NCI-H1048 (cell line): ENCODE measurements at places on chromosomes 1 and 21.

- DNase-seq, result no peak
These were observed 27.9 kb downstream of the DIP2A start for GRCh38 chr21:46486481-46487126.

DNA sequence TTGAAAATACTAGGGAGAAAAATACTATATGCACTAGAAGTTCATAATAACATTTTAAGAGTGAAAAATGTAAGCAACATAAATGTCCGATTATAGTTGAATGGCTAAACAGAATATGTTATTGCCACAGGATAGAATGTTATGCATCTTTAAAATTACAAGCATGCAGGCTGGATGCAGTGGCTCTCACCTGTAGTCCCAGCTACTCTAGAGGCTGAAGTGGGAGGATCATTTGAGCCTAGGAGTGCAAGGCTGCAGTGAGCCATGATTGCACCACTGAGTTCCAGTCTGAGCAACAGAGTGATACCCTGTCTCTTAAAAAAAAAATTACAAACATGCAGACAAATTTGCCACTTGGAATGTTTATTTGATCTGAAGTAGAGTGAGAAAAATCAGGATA, 3.0 kb upstream of the BATF3 start:
- DNase-seq, result no peak

- DNase-seq, result no peak
These were observed 543 bp upstream of the EPHB2 start for GRCh38 chr1:22709891-22710700.

GRCh38 chr1:54328066-54328636, 78.0 kb downstream of the SSBP3 start:
- no peak for DNase-seq

DNA sequence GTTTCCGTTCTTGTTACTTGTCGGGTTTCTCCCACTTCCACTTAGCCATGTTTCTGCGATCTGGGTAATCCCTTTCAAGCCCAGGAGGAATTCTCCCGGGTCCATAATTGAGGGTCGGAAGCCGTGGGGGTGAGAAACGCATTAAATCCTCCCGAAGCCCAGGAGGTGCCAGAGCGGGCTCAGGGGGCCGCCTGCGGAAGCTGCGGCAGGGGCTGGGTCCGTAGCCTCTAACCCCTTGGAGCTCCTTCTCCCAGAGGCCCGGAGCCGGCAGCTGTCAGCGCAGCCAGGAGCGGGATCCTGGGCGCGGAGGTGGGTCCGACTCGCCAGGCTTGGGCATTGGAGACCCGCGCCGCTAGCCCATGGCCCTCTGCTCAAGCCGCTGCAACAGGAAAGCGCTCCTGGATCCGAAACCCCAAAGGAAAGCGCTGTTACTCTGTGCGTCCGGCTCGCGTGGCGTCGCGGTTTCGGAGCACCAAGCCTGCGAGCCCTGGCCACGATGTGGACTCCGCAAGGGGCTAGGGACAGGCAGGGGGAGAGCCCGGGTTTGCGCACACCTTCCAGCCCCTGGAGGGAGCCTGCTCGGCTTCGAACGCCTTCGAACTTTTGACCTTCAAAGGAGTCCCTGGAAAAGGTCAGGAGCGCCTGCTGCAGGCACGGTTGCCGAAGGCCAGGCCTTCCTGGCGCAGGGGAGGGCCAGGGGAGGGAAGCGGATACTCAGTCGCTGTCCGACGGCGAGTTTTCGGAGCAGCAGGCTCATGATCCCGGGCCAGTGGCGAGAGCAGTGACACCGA, 1.7 kb upstream of the SIM2 start:
- no peak for DNase-seq

DNA sequence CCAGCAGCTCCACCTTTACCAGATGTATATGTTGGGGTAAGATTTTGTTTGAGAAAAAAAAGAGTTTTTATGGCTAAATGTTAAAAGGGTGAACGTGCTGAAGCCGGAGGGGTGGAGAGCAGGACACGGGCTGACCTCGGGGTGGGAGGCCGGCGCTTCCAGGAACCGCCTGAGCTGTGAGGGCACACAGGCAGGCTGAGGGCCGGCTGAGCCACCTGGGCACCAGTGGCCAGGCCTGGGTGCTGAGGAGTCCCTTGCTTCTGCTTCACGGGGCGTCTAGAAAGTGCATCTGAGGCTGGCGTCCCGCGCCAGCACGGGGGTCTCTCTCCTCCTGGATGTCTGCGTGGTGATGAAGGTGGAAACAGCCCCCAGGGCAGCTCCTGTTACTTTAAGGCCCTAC, 33.6 kb upstream of the ADARB1 start:
- no peak for DNase-seq

GRCh38 chr1:229070168-229070567, 200.7 kb upstream of the RAB4A start:
- peak; percentile 31 for DNase-seq

DNA sequence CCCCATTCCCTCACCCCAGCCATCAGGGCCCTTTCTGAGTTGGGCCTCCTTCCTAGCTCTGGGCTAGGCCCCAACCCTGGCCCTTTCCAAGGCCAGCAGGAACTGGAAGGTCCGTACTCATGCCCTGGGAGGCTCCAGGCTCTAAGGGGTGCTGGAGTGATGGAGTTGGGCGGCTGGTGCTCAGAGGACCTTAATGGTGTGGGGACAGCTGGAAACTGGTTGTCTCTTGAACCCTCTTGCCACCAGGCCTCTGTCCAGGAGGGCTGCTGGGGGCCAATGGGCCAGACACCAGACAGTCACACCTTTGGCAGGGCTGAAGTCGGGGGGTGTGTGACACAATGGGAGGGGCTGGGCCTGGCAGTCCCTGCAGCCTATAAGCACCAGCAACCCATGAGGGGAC, 9.2 kb upstream of the PADI1 start:
- DNase-seq, result no peak
